ENCODE measurements at places on chromosomes 6 and 20. TPM values are rescaled to one million over a fixed set of nuclear protein-coding genes. Genes with fewer than 3 reads are reported as not detected.

- DNase-seq, result no peak
Observed at GRCh38 chr6:25556516-25556915, 95.5 kb upstream of the SCGN start.

RAD21L1 gene
- total RNA-seq, result not detected

DNA sequence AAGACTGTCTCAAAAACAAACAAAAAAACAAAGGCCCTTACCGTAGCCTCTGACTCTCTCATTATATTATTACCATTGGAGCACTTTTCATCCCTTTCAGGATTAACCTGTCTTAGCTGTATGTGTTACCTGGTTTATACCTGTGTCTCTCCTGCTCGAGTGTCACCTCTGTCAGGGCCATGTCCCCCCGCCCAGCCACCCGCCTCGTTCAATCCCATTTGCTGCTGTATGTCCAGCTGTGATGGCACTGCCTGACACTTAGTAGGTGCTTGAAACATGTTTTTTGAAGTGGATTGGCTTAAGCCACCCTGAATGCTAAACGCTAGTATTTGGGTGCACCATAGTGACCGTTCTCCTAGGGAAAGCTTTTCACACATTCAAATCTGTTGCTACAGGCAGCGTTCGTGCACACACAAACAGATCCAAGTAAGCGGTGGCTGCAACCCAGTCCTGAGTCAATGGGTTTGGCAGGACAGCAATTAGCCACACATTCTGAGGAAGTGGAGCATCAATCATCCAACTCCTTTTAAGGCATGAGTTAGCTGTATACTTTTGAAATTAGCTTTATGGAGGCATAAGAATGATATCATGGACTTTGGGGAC, 98.9 kb upstream of the ZNF217 start:
- no peak for DNase-seq

GRCh38 chr6:34288581-34288980, 39.8 kb upstream of the SMIM29 start:
- no peak for DNase-seq

ADTRP gene
- not detected for total RNA-seq
